ENCODE measurements at places on chromosomes 4 and X. TPM values are rescaled to one million over a fixed set of nuclear protein-coding genes. Genes with fewer than 3 reads are reported as not detected.

The RAB28 gene
- 18.6 TPM for total RNA-seq

The GABRG1 gene
- total RNA-seq, result not detected

- no peak for DNase-seq
These were observed 9.1 kb downstream of the PPAT start for GRCh38 chr4:56426273-56426672.

DNA sequence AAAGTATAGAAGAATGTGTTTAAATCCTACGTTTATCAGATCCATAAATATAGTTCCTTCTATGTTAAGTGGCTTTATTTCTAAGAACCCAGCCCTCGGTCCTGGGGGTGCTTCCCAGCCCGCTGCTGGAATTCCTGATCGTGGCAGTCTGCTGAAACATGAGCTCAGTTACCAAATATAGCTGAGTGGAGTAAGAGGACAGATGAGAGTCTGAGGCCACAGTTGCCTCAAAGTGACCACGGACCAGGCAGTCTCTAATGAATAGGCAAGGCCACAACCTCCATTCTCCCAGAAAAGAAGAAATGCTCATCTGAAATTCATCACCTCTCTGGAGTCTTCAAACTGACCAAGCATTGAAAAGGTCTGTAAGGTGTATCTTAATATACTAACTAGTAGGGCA lies at the start of gene PALLD:
TSS of gene PALLD (plus strand) at position 219 of the 400 bp plus-strand sequence.
- DNase-seq, result no peak

DNA sequence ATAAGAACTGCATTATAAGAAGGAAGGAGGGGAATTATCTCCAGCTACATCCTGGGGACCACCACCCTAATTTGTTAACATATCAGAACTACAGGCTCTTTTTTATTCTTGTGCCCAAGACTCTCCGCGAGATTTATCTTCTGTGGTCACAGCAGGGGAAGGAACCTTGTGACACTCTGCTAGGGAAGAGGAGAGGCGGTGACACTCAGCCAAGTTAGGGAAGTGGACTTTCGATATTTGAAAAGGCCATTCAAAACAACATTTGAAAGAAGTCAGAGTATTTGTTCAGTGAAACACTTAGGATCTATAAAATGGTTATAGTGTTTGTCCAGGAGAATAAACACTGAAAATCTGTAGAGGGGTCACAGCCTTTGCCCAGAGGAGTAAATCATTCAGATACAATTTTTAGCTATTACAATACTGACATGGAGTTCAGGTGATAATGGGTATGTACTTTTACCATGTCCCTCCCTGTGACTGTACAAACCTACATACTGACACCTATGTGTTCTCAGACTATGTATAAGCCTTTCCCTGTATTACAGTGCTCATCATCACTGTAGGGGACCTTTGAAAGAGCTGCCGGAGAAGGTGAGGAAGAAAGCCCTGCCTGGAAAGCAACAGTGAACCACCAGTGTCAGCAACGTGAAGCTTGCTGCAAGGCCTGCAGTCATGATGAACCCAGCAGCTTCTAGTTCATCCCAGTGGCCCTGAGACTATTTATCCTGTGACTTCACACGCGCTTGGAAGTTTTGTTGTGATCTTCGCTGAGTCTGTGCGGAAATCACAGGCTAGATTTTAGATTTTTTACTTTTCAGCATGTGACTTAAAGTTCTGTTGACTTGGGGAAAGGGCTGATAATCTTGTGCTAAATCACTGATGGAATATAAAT lies 8.5 kb upstream of the PTTG2 start:
- no peak for DNase-seq
